ENCODE measurements at places on chromosomes 13 and 19.
A peak's percentile ranks its signal among the peaks of the same experiment; 100 is the strongest.

DNA sequence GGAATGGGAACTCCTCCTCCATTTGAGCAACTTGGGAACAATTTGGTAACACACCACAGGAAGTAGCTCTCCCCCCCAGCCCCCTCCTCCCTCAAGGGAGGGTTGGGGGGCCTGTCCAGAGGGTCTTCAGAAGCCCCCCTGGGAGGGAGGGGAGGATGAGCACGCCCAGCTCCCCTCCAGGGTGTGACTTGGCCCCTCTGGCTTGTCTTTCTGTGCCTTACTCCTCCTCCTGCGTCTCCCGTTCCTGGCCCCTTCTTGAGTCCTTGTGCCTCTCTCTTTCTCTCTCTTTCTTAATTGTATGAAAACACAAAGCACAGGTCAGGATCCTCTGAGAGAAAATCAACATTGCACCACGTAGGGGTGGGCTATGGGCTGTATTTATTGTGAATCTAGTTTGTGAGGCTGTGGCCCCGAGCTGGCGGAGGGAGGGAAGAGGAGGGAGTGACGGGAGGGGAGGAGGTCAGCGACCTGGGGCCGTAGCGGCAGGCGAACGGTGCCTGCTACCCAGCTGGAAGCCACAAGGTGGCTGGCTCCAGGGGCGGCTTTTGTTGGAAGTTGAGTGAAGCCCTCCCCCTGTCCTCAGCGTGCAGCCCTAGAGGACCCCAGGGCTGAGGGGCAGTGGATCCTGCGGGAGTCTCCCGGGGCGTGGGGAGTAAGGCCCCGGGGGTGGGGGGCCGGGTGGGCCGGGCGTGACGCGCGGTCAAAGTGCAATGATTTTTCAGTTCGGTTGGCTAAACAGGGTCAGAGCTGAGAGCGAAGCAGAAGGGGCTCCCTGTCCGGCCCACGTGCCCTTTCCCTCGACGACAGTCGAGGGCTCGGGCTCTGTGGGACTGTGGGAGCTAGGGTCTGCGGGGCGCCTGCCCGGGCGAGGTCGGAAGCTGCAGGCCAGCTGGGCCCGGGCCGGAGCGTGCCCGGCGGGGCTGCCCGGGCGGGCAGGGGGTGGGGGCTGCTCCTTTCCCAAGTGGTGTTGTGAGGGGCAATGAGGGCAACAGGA lies 6.4 kb downstream of the LYL1 start:
- no peak for DNase-seq

- peak; percentile 97 for DNase-seq
Observed at GRCh38 chr19:10332965-10333757, at the start of gene RAVER1. Gene RAVER1 (minus strand): TSS chr19:10333529. CDS start chr19:10333507, 22 bp downstream.

DNA sequence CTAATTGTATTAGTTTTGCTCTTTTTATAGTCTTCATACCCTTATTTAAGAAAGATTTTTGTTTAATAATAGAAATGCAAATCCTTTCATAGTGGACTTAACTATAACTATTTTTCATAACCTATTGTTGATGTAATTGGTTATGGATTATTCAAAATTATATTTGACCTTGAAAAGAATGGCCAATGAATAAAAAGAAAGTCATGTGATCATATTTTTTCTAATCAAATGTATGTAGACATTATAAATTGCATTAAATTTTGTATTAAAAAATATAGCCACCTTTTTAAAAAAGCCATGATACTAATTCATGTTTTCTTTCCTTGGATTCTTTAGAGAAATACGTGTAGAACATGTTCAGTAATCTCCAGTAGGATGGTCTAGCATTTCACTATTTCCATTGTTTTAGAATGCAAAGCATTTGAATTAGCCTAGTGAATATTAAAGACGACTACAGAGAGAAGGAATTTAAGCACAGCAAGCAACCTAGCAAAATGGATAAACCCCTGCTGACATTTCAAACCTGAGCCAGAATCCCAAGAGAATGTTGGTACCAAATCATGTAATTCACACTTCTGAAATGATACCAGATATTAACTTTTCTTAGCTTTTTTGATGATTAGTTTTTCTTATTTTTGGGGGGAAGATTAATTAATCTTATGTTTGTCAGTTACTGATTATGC lies 1297.4 kb upstream of the MIR17HG start:
- DNase-seq: no peak

DNA sequence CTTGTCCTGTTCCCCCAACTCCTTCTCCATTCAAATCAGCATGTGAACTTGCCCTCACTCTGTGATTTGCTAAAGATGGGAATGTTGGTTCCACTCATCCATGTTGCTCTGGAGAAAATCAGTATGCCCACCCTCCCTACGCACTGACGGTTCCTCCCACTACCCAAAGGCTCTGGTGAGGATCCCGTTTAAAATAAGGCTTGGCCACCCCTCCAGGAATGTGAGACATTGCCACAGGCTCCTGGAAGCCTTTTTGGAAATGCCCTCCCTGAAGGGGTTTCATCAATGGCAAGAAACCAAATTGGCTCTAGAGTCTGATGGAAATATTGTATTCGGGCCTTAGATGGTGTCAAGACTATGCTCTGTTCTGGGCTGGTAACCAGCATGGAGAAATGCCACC lies 187.3 kb downstream of the USP12 start:
- no peak for DNase-seq

GRCh38 chr13:89899302-89900103 lies 1448.0 kb upstream of the MIR17HG start:
- DNase-seq: no peak

DNA sequence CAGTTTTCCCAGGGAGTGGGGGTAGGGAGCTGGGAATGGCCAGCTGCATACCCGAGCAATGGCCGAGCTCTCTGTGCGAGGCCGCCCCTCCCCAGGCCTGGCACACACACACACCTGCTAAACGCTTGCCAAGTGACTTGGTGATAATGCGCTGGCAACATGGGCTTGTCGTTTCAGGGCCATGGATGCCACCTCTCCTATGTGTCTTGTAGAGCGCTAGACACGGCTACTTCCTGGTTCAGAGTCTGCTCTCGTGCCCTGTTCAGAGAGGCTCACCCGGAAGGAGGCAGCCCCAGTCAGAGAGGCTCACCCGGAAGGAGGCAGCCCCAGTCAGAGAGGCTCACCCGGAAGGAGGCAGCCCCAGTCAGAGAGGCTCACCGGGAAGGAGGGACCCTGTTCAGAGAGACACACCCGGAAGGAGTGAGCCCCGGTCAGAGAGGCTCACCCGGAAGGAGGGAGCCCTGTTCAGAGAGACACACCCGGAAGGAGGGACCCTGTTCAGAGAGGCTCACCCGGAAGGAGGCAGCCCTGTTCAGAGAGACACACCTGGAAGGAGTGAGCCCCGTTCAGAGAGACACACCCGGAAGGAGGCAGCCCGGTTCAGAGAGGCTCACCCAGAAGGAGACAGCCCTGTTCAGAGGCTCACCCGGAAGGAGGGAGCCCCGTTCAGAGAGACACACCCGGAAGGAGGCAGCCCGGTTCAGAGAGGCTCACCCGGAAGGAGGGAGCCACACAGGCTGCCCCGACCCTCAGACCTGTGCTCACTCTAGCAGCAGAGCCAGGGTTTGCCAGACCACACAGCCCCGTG lies 4.2 kb downstream of the ADPRHL1 start:
- DNase-seq: no peak

- no peak for DNase-seq
Observed at GRCh38 chr19:18419699-18420460, 682 bp downstream of the SSBP4 start.

DNA sequence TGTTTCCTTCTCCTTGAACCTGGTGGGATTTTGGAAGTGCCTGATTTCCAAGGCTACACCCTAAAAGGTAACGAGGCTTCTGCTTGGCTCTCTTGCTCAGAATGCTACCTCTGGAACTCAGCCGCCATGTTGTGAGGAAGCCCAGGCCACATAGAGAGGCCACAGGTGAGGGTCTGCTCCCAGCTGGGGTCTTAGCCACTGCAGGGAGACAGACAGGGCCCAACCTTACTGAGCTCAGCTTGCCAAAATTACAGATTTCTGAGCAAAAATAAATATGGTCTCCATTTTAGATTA lies 61.4 kb downstream of the GPR12 start:
- no peak for DNase-seq

GRCh38 chr13:80572923-80573316 lies 232.0 kb upstream of the SPRY2 start:
- DNase-seq: no peak

- DNase-seq: no peak
Observed at GRCh38 chr13:60258349-60258748, 94.6 kb upstream of the DIAPH3 start.

- no peak for DNase-seq
Observed at GRCh38 chr13:43933378-43933777, 53.7 kb downstream of the LACC1 start.

DNA sequence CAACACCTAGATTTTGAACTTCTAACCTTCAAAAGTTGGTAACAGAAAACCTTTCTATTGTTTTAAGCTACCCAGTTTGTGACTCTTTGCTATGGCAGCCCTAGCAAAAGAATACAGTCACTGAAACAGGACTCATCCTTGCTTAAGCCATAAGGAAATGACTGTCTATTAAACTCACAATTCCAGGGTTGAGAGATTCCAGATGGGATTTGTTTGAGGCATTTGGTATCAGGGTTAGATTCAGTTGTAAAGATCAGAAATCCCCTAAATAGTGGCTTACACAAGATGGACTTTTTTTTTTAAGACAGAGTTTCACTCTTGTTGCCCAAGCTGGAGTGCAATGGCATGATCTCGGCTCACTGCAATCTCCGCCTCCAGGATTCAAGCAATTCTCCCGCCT lies 41.1 kb upstream of the RGCC start:
- DNase-seq: peak; percentile 19

DNA sequence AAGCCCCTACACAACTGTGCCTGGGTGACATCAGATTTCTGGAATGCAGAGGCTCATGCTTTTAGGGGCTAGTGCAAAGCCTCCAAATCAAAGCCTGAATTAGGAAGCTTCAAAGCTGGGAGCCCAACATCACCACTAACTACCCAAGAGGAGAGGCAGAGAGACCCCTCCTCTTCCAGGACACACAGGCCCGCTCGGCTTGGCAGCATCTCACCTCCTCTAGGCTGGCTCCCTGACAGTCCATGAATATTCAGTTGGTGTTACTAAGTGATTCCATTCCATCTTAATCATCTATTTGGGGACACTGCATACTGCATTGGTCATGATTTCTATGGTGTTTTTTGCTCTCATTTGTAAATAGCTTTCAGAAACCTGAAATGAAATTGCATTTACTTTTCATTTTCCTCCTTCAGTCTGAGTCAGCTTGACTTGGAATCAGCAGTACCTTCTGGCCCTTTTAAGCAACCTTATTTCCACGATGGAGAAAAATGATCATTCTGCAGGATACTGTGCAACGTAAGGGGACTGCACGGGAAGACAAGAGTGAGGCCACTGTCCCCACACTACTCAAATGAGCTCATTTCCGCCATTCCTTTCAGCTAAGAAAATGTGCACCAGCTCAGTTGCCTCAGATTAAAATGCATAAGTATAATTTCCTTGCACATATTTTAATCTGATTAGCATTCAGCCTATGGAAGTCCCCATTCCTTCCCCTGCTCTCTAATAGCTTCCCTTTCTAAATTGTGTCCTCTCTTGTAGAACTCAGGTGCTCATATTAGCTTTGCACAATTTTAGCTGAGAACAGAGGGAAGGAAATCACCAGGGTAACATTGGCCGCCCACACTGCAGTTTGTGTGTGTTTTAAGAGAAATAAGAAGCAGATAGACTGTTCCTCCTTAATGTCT lies 219.9 kb downstream of the RFC3 start:
- peak; percentile 15 for DNase-seq

GRCh38 chr19:55685776-55686175 lies 10.8 kb downstream of the EPN1 start:
- DNase-seq: no peak

GRCh38 chr13:99375738-99376080 lies 68.5 kb upstream of the GPR183 start:
- no peak for DNase-seq

- no peak for DNase-seq
Observed at GRCh38 chr19:513368-514165, 6.3 kb downstream of the TPGS1 start.

- no peak for DNase-seq
Observed at GRCh38 chr13:101258509-101258908, 157.8 kb downstream of the NALCN start.

GRCh38 chr13:107395927-107396662 lies 819.2 kb downstream of the LIG4 start:
- DNase-seq: no peak

- no peak for DNase-seq
Observed at GRCh38 chr13:81320516-81320915, 979.6 kb upstream of the SPRY2 start.

DNA sequence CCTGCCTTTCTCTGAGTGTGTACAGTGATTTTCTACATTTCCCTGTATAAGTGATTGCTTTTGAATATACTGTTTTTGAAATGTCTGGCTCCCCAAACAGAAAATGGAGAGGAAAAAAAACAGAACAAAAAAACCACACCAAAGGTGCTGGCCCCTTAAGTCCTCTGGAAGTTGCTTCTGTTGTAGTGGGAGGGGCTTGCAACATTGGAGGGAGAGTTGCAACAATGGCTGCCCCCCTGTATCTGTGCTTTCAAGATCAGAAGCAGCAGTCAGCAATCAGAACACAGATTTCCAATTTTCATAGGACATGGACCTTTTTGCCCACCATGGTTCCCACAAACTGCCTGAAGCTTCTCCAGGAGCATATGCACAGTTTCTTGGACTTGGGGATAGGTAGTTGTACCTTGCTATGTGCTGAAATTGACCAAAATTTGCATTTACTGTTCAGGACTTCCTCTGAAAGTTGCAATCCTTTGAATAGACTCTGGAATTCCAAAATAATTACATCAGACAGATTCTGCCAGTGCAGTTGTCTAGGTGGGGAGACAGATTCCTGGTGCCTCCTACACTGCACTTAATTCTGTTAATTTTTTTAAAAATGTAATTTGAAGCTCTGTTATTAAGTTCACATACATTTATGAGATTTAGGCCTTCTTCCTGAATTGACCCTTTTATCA lies 13.8 kb downstream of the BIVM start:
- DNase-seq: peak; percentile 43

DNA sequence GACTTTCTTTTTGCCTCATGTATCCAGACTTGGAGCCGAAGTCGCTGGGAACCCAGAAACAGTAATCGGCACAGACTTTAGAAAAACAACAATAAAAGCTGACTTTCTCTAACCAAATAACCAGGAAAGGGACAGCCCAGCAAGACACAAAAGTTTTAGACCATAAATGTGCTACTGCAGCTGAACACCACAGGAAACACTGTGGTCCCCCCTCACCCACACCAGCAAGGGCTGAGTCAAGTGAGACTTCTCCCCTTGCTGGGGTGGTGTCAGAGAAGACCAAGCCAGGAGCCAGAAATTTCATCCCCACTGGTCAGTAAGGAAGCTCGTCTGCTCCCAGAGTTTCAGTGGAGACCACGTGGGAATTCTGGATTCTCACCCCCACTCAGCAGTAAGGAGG lies 70.6 kb downstream of the ESD start:
- no peak for DNase-seq

DNA sequence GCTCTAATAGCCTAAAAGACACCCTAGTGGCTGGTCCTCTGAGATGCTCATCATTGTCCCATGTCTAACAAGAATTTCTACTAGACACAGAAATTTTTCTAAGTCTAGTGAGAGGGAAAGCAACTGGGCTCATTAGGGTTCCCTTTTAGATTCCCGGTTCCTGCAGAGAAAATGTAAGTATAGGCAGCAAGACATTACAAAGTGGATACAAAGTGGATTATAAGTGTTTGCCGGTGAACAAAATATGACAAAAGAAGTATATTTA lies 20.8 kb upstream of the TMTC4 start:
- no peak for DNase-seq

Data from fibroblast of upper back skin (primary cell).